Left ventricle myocardium inferior (tissue), 1 donor: ENCODE measurements at places on chromosomes 4 and X.
A peak's percentile ranks its signal among the peaks of the same experiment; 100 is the strongest.

GRCh38 chr4:56630876-56631666 lies 50.0 kb downstream of the HOPX start:
- no peak overlapping the region for H3K4me3 ChIP-seq
- H3K4me1 ChIP-seq, result no peaks in the 10 kb centered on the region
- no peak overlapping the region for H3K27ac ChIP-seq
- DNase-seq, result no peak
- no peaks in the 10 kb centered on the region for H3K27me3 ChIP-seq
- no peaks in the 10 kb centered on the region for H3K36me3 ChIP-seq

- H3K4me3 ChIP-seq, result no peak overlapping the region
- no peak overlapping the region for H3K27ac ChIP-seq
- H3K27me3 ChIP-seq, result no peaks in the 10 kb centered on the region
Measured at GRCh38 chr4:74474345-74475090, 29.6 kb downstream of the AREG start.

- no peaks in the 10 kb centered on the region for H3K4me1 ChIP-seq
- no peak overlapping the region for H3K4me3 ChIP-seq
- H3K27me3 ChIP-seq, result no peaks in the 10 kb centered on the region
- H3K27ac ChIP-seq, result no peak overlapping the region
Measured at GRCh38 chr4:172995161-172995560, 173.4 kb upstream of the GALNT7 start.

DNA sequence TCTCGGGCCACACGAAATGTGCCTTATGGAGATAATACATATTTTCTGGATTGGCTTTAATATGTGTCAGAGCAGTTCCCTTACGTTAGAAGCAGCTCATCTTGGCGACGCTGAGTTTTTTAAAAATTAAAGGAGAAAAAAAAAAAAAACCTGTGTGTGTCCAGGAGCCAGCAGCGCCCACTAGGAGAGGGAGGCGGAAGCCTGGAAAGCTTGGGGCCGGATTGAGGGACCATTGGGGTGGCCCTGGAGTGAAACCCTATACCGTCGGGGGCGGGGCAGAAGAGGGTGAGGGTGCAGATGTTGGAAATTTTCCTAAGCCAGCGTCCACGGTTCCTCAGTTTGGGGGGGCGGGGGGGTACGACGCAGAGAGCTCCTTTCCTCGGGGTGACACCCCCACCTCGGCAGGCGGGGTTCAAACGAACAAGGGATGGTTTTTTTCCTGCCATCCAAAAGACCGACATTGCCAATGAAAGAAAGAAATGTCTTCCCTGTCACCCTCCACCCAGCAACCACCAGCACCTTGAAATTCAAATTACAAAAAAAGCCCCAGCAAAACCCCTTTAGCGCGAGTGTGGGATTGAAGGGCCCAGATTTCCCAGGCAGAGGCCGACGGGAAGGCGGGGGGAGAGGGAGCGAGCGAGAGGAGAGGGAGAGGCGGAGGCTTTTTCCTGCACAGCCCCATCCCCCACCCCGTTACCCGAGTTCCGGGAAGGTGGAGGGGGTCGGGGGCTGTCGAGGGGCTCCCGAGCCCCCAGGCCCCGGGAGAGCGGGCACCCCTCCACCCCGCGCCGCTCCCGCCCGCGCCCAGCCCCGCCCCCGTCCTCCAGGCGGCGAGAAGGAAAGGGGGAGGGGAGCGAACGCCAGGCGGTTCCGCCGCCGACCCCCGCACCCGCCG lies 859 bp downstream of the SMARCA1 start:
- peak; percentile 34 for DNase-seq
- no peaks in the 10 kb centered on the region for H3K27me3 ChIP-seq
- H3K36me3 ChIP-seq, result no peaks in the 10 kb centered on the region
- peak overlapping the region; percentile 88 for H3K27ac ChIP-seq
- H3K4me3 ChIP-seq, result peak overlapping the region; percentile 85
- peaks cover 10% of the 10 kb centered on the region for H3K4me1 ChIP-seq

DNA sequence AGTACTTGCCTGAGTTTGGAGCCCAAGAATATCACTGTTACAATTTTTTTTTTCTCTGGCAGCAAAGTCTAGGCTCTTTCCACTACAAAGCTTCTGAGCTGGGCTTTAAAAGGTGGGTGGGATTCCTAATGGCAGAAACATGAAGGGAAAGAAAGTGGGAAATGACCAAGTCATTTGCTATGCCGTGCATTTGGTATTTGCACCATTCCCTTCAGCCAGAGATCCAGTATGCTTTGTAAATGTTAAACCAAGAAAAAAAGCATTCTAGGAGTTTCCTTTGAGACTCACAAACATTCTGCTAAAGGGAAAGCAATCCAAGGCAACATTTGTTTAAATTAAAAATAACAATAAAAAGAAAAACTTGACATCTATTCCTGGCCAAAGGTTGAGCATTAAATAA lies 451.2 kb downstream of the RAB28 start:
- no peaks in the 10 kb centered on the region for H3K36me3 ChIP-seq
- no peak for DNase-seq
- H3K27me3 ChIP-seq, result no peaks in the 10 kb centered on the region
- no peak overlapping the region for H3K4me3 ChIP-seq
- no peak overlapping the region for H3K27ac ChIP-seq
- no peaks in the 10 kb centered on the region for H3K4me1 ChIP-seq

DNA sequence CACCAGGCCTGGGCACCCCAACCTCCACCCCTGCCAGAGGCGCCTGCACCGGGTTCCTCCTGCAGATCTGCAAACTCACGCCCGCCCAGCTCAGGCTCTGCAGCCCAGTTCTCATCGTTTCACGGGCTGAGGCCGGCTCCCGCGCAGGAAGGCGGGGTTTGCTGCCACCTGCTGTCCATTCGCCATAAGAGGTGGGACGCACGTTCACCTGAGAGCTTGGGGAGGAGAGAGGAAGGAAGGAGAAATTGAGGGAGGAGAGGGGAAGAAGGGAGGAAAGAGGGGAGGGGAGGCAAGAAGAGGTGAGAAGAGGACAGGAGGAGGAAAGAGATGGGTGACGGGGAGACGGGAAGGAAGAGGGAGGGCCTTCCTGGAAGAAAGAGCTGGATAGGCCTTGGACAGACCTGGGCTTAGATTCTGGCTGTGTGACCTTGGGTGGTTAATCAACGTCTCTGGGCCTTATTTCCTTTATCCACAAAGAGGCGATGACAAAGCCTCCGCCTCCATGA lies 114.5 kb downstream of the ADRA2C start:
- no peak overlapping the region for H3K4me3 ChIP-seq

- no peak overlapping the region for H3K27ac ChIP-seq
- no peaks in the 10 kb centered on the region for H3K36me3 ChIP-seq
- H3K4me1 ChIP-seq, result no peaks in the 10 kb centered on the region
- DNase-seq, result no peak
- H3K4me3 ChIP-seq, result no peak overlapping the region
Measured at GRCh38 chrX:142184756-142185602, 20.1 kb downstream of the MAGEC2 start.

DNA sequence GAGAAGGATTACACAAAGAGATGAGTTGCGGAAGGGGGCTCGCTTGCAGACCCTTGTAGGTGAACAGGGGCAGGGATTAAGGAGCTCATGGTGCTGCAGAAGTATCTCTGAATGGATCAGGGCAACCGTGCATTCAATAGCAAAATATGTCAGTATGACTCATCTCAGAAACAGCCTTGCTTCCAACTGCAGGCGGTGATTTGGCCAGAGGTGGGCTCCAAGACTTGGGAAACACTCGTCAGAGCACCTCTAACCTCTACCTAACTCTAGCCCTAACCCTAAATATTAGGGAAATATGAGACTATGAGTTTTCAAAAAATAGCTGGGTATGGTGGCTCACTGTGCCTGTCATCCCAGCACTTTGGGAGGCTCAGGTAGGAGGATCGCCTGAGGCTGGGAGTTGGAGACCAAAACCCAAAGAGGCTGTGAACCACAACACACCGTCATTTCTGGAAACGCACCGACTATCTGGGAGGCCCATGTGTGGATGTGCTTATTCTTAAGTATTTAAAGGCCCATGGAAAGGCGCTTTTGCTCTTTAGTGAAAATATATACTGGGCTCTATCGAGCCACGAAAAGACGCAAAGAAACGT lies 102.6 kb downstream of the DHRSX start:
- H3K27me3 ChIP-seq, result no peaks in the 10 kb centered on the region
- no peak overlapping the region for H3K4me3 ChIP-seq
- DNase-seq, result no peak
- H3K27ac ChIP-seq, result no peak overlapping the region
- H3K36me3 ChIP-seq, result peaks cover 9% of the 10 kb centered on the region

- no peaks in the 10 kb centered on the region for H3K27me3 ChIP-seq
- H3K4me3 ChIP-seq, result no peak overlapping the region
- H3K36me3 ChIP-seq, result no peaks in the 10 kb centered on the region
Measured at GRCh38 chr4:21554500-21554899, 394.1 kb downstream of the KCNIP4 start.

DNA sequence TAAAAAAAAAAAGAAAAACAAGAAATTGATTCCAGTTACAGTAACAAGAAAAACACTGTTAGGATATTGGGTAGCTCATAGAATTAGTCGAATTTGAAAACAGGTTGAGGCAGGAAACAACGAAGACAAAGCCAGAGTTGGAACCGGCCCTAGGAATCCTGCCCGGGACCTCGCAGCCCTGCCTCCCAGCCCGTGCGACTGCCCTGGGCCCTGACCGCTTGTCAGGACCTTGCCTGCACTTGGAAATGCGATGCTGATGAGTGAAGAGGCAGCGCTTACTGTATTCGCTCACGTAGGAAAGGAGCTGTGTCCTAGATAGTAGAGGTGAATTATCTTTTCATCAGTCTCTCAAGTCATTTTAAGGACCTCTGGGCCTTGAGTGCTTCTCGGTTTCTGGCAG lies 611.7 kb upstream of the FAT1 start:
- no peak for DNase-seq
- no peaks in the 10 kb centered on the region for H3K36me3 ChIP-seq
- H3K4me1 ChIP-seq, result no peaks in the 10 kb centered on the region
- no peak overlapping the region for H3K4me3 ChIP-seq
- no peaks in the 10 kb centered on the region for H3K27me3 ChIP-seq

- H3K36me3 ChIP-seq, result no peaks in the 10 kb centered on the region
- DNase-seq, result no peak
- no peak overlapping the region for H3K4me3 ChIP-seq
- H3K27ac ChIP-seq, result peak overlapping the region; percentile 1
- H3K27me3 ChIP-seq, result no peaks in the 10 kb centered on the region
Measured at GRCh38 chr4:17206829-17207801, 304.8 kb downstream of the QDPR start.

GRCh38 chrX:10496345-10496965 lies 123.9 kb downstream of the MID1 start:
- H3K27me3 ChIP-seq, result no peaks in the 10 kb centered on the region
- no peak overlapping the region for H3K4me3 ChIP-seq
- no peak for DNase-seq
- peak overlapping the region; percentile 66 for H3K27ac ChIP-seq
- no peaks in the 10 kb centered on the region for H3K36me3 ChIP-seq
- H3K4me1 ChIP-seq, result peaks cover 24% of the 10 kb centered on the region

- no peak for DNase-seq
- no peak overlapping the region for H3K27ac ChIP-seq
- no peak overlapping the region for H3K4me3 ChIP-seq
- no peaks in the 10 kb centered on the region for H3K36me3 ChIP-seq
- H3K27me3 ChIP-seq, result no peaks in the 10 kb centered on the region
Measured at GRCh38 chrX:22093550-22093949, 61.4 kb downstream of the PHEX start.

GRCh38 chr4:110540982-110541451 lies 65.1 kb downstream of the ENPEP start:
- H3K4me3 ChIP-seq, result no peak overlapping the region
- peaks cover 2% of the 10 kb centered on the region for H3K36me3 ChIP-seq
- H3K27ac ChIP-seq, result no peak overlapping the region
- no peak for DNase-seq
- H3K4me1 ChIP-seq, result peaks cover 4% of the 10 kb centered on the region

DNA sequence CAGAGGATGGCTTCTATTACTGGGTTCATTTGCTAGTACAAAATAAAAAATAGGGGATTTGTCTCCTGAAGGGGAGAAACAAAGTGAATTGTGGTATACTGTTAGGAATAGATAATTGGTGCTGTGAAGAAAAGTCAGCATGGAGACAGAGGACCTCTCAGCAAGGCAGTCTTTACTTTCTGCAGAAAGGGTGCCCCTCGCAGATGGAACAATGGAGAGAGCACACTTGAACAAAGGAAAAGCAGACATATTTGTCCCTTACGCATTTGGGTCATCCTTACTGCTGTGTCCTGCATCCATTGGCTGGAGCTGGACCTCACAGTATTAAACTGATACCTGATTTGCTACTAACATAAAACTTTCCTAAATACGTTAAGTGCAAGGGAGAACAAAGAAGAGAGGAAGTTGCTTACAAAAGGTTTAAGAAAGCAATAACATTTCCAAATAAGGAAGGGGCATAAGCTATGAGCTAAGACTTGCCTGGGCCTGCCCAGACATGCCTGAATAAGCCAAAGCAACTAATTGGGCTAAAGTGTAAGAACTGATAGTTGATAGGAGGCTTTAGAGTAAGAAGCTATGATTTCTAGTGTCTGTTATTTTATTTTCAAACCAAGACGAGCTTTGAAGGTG lies 83.8 kb downstream of the CCKAR start:
- no peak overlapping the region for H3K4me3 ChIP-seq
- H3K4me1 ChIP-seq, result peaks cover 26% of the 10 kb centered on the region
- H3K27me3 ChIP-seq, result no peaks in the 10 kb centered on the region
